ENCODE measurements at places on chromosomes 5 and 9.

DNA sequence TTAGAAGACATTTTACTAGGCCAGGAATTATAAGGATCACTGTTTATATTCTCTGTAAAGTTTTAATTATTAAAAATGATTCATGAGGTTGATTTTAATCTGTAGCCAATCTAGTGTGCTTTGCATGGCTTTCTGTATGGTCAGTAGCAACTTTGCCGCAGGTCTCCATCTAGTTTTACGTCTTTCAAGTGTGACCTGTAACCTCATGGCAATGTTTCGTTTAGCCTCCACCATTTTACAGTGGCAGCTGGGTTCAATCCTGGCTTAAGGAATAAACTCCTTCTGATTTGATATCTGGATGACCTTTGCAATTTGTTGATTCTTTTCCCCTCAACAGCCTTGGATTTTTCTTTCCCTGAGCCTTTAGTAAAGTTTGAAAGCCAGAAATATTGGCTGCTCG, 434.5 kb upstream of the CDH9 start:
- DNase-seq: no peak

- no peak for DNase-seq
Observed at GRCh38 chr9:111516061-111516465, 8.9 kb upstream of the ZNF483 start.

DNA sequence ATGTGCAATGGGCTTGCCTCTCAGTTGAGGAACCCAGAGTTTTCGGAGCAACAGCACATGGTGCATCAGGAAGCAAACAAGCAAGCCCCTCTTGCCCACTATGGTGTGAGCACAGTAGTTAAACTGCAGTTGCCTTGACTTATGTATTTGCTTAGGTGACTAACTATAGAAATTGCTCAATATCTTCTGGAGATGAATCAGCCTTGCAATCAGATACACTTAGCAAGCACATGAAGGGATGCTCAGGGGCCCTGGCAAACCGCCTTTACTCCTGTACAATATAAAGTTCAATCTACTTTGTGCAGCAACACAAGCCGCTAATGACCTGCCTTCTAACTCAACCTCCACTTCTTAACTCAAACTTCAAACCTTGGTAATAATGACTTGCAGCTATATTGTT, 581.7 kb upstream of the RIOK2 start:
- DNase-seq: no peak

- DNase-seq: no peak
Observed at GRCh38 chr9:109302606-109303005, 18.3 kb downstream of the EPB41L4B start.

DNA sequence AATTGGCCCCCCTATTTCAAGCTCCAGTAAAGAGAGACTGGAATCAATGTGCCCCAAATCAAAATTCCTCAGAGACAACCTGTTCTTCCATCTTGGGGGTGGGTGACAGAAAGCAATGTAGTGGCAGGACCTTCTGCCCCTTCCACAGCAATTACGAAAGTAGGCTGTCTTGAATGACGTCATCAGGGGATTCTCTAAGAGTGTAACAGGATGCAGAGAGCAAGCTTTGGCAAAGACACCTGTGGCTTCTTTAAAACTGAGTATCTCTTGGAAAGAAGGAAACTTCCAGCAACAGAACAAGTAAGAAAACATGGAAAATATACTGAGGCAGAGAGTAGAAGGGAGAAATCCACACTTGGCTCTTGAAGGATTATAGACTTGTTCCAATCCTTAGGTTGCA, 247.6 kb upstream of the PDE4D start:
- no peak for DNase-seq

DNA sequence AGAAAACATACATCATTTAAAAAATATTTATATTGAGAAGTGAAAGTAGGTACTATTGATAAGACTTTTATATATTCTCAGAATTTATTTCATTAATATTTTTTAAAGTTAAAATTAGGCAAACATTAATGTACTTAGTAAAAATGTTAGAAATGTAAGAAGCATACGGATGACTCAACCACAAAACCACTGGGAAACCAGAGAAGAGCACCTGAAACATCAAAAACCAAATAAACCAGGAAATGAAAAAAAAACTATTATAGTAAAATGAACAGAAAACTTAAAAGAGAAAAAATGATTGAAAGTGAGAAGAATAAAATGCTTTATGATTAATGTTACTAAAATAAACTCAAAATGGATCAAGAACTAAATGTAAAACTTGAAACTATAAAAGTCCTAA, 233.2 kb upstream of the DAB2 start:
- no peak for DNase-seq

DNA sequence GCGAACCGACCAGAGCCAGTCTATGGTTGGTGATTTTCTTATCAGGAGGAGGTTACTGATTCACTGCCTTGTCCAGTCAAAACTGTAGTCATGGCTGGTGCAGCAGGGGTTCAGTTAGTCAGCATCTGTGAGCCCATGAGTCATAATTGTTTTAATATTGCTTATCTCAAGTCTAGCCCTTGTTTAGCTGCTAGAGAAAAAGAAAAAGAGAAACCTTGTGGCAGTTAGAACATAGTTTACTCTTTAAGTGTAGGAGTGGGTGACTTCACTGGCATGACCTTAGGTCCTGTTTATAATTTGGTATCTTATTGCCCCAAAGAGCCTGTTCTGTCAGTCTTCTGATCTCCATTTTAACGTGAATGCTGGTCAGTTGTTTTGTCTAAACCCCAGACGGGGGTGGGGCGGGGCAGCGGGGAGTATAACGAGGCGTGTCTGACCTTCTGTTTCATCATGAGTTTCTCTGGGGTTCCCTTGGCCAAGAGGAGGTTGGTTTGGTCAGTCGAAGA, 76.9 kb upstream of the NFIL3 start:
- no peak for DNase-seq

DNA sequence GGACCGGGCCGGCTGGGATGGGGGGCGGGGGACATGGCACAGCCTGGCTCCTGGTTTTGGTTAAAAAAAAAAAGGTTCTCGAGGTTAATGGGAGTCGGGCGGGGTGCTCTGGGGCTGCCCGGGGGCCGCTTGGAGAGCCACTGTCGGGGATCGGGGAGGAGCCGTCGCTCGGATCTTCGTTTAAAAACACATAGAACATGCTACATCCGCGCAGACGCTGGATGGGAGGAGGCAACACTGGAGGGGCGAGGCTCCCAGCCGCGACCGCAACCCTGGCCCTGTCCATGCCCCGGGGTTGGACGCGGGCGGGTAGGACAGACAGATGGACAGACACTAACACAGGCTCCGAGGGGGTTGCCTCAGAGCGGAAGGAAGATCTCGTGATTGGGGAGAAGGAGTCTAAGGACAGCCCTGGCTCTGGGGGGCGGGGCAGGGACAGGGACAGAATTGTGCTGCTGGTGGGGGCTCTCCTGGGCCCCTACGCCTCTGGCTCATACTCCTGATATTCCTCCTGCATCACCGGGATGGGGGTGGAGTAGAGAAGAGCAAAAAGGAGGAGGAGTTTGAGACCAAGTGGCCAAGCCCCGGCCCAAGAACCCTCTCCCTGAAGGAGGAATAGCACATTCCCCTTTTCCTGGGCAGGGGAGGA, 9.9 kb downstream of the SNCB start:
- no peak for DNase-seq

- DNase-seq: no peak
Observed at GRCh38 chr5:67677422-67677970, 480.9 kb upstream of the CD180 start.

GRCh38 chr5:92917044-92917443, 664.0 kb downstream of the NR2F1-AS1 start:
- no peak for DNase-seq

DNA sequence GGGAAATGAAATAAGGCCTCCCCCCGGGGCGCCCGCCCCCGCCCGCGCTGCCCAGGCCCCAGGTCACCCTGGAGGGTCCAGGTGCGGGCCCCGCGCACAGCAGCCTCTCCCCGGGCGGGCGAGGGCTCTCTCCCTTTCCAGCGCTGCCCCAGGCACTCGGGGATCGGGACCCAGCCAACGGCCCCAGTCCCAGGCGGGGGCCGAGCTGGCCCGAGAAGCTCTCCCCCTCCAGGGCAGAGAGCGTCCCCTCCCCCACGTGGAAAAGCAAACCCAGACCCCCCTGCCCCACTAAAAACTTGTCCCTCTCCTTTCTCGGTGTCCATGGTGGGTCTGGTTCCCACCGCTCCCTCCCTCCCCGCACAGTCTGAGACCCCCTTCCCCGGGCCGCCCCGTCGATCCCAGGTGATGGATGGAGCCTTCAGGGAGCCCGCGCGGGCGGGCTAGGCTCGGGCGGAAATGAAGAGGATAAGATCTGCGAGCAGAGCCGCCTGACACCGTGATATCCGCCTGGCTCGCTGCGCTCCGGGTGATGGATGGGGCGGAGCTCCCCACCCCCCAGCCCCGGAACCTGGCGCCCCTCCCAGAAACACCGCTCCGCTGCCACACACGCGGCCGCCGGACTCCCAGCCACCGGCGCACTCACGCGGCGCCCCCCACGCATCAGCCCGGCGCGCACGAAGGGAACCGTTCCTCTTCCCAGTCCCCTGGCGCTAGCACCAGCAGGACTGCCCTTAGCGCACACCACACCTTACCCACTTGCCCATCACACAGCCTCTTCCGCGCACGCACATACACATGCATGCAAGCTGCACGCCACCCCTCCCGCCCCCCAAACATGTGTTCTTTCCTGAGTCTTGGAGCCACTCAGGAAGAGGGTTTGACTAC, 81.7 kb upstream of the ZBTB43 start:
- DNase-seq: peak; percentile 72

- no peak for DNase-seq
Observed at GRCh38 chr5:111321376-111321775, 97.2 kb downstream of the CAMK4 start.

- no peak for DNase-seq
Observed at GRCh38 chr9:81648891-81649290, 40.5 kb downstream of the TLE1 start.

DNA sequence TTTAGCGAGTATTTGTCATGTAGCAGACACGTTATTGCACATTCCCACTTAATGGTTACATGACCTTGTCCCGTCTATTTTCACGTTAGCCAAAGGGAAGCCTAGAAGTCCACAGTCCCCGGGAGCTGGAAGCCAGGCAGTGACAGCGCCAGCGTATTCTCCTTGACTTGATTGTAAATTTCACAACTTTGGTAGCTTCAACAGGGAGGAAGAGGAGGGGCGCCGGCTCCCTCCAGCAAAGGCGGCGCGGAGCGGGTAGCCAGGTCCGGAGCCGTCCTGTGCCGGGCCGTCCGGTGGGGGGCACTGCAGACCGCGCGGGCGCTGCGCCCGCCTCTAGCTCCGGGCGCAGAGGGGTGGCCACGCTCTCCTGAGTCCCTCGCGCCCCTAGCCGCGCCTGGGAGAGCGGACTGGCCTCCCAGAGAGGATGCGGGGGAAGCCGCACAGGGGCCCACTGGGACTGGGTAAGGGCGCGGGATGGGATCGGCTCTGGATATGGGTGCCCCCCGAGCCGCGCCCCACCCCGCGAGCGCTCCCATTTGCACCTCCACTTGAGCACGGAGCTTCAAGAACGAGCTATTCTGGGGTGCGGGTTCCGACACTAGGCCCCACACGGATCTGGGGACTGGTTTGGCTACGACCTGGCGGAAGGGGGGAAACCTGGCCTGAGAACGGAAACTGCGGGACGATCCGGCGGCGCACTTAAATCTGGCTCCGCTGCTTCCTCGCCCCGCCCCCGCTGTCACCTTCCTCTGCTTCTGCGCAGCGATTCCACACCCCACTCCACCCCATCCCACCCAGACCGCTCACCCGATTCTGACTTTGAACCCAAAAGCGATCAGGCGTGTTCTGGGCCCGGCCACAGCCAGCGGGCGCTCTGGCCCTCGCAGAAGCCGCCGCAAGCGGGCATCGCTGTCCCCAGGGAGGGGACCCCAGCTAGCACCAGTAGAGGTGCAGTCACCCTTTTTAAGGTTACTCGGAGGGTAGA, 23.8 kb downstream of the KLF4 start:
- DNase-seq: peak; percentile 19

GRCh38 chr5:96876292-96876850, at the start of gene ERAP2:
TSS of gene ERAP2 (plus strand) at chr5:96876500. CDS start at chr5:96879686, 3,186 bp downstream.
- DNase-seq: no peak

DNA sequence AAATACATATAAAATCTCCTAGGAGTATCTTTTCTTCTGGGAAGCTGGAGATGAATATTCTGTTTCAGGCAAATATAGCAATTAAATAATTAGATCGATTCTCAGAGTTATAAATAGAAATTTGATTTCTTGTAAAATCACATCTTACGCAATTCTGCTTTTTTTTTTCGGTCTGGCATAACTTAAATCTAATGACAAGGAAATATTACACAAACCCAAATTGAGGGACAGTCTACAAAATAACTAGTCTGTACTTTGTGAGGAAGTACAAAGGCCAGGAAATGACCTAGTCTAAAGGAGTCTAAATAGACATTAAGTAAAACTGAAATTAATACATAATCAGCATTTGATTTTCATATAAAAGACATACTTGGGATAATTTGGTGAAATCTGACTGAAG, 133.3 kb downstream of the KIAA0825 start:
- DNase-seq: no peak

DNA sequence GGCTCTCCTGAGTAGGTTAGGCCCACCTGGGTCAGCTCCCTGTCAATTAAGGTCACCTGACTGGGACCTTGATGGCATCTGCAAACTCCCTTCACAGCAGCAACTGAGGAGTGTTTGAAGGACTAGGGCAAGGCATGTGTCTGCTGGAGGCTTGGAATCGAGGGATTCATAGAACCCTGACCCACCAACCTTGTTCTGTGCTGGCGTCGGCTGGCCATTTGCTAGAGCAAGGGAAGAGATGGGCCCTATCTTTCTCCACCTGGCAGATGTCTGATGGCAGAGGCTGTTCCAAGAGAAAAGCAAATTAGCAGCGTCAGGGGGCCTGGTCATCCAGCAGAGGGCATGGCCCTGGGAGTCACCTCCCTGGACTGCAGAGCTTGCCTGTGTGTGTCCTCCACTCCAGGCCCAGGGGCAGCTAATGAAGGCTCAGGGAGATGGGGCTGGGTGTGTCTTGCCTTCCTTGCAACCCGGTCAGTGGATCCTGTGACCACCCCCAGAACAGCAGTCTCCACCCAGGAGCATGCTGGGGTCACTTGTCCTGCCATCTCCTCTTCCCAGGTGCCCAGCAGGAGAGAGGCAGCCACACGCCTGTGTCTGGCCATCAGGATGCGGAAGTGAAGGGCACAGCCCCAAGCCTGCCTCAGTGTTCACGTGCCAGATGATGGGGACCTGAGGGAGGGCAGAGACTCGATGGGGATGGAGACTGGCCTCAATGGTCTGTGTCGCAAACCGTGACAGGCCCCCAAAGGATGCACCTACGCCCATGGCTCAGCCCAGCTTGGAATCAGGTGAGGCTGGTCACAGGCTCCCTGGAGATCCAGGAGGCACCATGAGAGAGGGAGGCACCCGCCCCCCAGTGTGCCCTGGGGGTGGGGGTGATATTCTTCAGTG, 53.9 kb downstream of the BARX1 start:
- no peak for DNase-seq

DNA sequence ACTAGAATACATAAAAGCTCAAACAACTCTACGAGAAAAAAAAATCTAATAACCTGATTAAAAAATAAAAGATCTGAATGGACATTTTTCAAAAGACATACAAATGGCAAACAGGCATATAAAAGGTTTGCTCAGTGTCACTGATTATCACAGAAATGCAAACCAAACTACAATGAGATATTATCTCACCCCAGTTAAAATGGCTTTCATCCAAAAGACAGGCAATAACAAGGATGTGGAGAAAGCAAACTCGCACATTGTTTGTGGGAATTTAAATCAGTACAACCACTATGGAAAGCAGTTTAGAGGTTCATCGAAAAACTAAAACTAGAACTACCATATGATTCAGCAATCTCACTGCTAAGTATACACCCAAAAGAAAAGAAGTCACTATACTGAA, 20.8 kb downstream of the UGT3A2 start:
- no peak for DNase-seq

Measured in stimulated activated CD4-positive, alpha-beta T cell treated with anti-CD3 and anti-CD28 coated beads, Interleukin-4, amount 100 ng/mL, for 4 hours (primary cell).